Tongue (tissue), 3 donors: ENCODE measurements at places on chromosomes 4 and X. TPM values are rescaled to one million over a fixed set of nuclear protein-coding genes. Genes with fewer than 3 reads are reported as not detected.
A peak's percentile ranks its signal among the peaks of the same experiment; 100 is the strongest.

DNA sequence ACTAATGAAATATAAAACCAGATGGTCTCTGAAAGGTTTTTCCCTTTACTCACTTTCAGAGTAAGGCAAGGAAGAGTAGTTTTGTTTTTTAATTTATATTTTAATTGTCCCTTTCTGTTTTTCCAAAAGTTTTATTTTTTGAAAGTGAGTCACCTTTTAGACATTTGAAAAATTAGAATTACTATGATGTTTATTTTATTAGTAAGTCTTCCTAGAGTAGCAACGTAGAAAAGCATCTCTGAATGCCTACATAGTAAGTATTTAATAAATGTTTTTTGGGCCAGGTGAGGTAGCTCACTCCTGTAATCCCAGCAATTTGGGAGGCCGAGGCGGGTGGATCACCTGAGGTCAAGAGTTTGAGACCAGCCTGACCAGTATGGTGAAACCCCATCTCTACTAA, 51.1 kb downstream of the TET2 start:
- DNase-seq, result no peak

- DNase-seq, result no peak
These were observed 138.9 kb downstream of the MAPK10 start for GRCh38 chr4:86221002-86221401.

DNA sequence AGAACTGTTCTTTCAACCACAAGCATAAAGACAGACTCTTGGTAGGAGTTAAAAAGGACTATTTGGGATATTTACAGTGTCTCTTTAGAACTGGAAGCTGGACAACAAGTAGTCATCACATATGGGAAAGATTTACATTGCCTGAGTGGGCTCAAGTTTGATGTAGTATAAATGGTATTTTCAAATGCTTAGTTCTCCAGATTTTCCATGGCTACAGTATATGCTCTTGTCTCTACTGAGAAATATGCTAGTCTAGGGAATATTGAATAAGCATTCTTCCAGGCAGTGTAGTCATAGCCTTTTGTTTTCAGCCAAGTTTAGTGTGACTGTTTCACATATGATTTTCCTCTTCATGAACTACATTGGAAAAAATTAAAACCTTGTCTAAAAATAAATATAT, 315.6 kb downstream of the ARHGAP24 start:
- DNase-seq, result peak; percentile 91

- DNase-seq, result no peak
These were observed 896.5 kb downstream of the PDHA2 start for GRCh38 chr4:96736352-96736889.

The GAR1 gene
- 9.0 TPM for total RNA-seq

The PITX2 gene
- 58.0 TPM for total RNA-seq
